ENCODE measurements at places on chromosomes 11 and 22. TPM values are rescaled to one million over a fixed set of nuclear protein-coding genes. Genes with fewer than 3 reads are reported as not detected.

FXYD2 gene
- polyA plus RNA-seq: 71.8 TPM

ADM2 gene
- polyA plus RNA-seq: 0.95 TPM

GRAMD1B gene
- 1.7 TPM for polyA plus RNA-seq

PGR gene
- not detected for polyA plus RNA-seq

MTMR2 gene
- 14.5 TPM for polyA plus RNA-seq

DNA sequence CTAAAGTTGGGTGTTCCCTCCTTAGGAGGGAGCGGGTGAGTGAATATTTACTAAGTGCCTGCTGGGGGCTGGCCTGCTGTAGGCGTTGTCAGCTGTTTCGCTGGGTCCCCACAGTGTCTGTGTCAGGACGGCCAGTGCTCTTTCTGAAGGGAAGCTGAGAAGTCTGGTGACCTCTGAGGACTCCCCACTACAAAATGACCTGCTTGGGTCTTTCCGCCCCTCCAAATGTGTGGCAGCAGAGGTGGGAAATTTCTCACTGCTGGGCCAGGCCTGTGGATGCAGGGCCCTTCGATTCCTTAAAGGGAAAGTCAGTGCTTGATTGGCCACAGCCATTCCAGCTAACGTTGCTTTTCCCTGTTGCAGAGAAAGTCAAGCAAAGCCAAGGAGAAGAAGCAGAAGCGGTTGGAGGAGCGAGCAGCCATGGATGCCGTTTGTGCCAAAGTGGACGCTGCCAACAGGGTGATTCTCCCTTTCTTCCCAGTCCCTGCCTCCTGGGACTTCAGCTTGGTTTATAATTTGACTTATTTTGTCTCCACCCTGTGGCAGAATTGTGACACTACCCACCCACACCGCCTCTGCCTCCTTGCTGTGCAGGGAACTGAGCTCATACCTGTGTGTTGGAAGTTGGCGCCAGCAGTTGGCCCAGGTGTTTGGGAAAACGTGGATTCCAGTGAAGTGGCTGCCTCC is 6.8 kb downstream of the NAA40 start:
- DNase-seq: peak; percentile 36

DNA sequence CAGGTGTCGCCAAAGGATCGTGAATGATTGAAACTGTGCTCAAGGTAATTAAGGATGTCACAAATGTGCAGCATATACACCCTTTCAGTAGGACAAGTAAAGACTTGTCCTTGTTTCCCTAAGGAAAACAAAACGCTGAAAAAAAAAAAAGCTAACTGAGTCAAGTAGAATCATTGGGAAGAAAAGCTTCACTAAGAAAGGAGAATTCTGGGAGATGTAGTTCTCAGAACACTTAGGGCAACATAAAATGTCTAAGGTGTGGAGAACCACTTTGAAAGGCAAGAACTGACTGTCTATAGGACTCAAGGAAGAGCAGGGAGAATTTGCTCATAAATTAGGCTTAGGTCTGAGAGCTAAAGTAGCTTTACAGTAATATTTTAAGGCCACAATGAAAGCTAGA is 2.9 kb upstream of the OR5T1 start:
- DNase-seq: no peak

GRCh38 chr11:87236368-87236767 is 198.6 kb downstream of the TMEM135 start:
- DNase-seq: no peak

- no peak for DNase-seq
Observed at GRCh38 chr11:127670374-127671119, 670.0 kb upstream of the KIRREL3 start.

GRCh38 chr11:101034076-101034475 is 95.5 kb downstream of the PGR start:
- no peak for DNase-seq

DNA sequence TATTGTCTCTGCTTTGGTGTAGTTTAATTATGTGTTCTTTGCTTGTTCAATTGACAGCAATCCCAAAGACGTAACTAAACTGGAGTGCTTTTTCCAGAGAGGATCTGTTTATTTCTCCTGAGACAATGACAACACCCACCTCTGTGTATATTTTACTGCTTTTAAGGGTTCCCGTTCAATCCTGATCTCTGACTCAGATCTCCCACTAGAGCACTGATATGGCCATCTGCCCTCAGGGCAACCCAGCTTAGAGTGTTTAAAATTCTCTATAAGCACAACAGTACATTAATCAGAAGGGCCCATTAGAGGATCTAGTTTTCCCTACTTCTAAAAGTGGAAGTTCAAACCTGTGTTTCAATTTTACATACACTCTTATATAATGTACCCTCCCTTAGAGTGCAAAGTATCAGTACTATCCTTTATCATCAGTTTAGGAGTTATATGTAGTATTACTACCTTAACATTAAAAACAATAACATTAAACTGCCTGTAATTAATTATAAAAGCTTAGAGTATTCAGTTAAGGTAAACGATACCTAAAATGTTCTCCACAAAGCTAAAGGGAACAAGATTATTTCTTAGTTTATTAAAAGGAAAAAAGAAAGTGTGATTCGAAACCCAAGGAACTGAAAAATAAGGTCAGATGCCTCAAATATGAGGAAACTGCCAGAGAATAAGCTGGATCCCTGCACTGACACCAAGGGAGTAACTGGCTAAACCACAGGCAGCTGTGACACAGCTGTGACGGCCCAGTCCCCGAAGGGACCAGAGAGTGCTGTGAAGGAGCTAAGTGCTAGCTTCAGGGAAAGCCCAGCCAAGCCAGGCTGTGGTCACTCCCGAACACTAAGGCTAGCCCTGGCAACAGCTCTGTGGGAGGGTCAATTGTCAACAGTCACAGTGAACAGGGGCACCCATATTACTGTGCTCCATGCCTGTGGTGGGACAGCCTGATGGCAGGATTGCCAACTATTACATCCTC is 15.2 kb downstream of the UFD1 start:
- no peak for DNase-seq

- peak; percentile 47 for DNase-seq
Observed at GRCh38 chr22:45645526-45646414, 25.9 kb upstream of the ATXN10 start.

- no peak for DNase-seq
Observed at GRCh38 chr11:15932417-15932816, 423.9 kb downstream of the SOX6 start.

DNA sequence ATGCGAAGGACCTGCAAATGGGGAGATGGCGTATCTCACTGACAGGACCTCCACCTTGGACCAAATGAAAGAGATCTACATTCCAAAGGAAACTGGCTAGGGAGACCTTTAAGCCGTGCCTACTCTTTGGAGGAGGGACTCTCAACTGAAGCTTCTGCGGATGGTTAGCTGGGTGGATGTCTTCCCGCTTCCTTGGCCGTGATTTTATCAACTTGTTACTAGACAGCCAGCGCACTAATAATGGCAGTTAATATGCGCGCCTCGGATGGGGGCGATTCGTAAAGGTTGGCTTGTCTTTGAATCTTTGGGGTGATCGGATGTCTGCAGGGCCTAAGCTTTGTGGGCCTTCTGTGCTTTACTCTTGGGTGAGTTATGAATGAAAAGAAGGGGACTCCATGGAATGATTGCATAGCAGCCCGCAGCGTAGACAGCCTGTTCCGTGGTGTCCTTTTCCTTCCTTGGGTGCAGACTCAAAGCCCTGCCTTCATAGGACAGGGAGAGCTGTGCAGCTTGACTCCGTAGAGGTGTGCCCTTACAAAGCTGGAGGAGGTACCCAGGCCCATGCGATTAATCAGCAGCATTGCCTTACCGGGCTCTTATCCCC is 1.5 kb downstream of the ZNRF3 start:
- no peak for DNase-seq

DNA sequence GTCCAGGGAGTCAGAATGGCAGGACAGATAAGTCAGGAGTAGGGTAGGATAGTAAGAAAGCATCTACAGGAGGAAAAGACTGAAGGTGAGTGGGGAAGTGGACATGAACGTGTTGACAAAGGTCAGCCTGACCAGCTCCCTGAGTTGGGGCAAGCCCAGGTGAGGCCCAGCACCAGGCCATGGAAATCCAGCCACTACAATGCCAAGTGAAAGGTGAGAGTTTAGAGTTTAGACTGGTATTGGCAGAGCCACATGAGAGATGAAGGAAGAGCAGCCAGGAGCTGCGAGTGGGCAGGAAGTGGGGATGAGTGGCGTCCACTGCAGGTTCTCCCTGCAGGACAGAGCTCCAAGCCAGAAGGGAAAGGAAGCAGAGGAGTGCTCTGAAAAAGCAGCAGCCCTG is 16.5 kb upstream of the SMCO4 start:
- no peak for DNase-seq

DNA sequence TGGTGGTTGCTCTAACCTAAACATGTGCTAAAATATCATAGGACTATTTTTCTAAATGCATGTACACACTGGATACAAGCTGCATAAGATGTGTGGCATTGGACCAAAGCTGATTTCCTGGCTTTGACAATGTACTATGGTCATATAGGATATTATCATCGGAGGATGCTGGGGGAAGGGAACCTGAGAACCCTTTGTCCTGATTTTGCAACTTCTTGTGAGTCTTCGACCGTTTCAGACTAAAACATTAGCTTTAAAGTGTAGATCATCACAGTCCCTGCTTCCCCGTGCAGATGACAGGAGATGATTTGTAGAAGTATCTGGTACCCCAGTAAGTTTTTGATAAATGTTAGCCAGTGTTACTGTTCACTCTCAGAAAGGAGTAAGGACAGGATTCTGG is 554.7 kb downstream of the MIAT start:
- no peak for DNase-seq
